ENCODE measurements at places on chromosomes 3 and 15. TPM values are rescaled to one million over a fixed set of nuclear protein-coding genes. Genes with fewer than 3 reads are reported as not detected.

DNA sequence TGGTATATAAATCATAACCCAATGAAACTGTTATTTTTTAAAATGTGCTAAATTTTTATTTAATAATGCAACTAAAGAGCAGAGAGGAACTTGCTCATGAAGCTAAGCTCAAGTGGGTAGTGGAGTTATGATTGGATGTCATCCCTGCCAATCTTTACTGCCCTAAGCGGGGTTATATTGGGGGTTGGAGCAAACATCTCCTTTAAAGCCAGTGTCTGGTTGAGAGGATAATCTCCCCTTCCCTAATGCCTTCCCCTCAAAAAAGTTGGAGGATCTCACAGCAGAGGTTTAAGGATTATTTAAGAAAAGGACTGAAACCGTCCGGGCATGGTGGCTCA is 32.1 kb upstream of the CLASP2 start:
- no peak for DNase-seq

- DNase-seq = no peak
Observed at GRCh38 chr15:88949734-88950400, 36.7 kb upstream of the MFGE8 start.

DNA sequence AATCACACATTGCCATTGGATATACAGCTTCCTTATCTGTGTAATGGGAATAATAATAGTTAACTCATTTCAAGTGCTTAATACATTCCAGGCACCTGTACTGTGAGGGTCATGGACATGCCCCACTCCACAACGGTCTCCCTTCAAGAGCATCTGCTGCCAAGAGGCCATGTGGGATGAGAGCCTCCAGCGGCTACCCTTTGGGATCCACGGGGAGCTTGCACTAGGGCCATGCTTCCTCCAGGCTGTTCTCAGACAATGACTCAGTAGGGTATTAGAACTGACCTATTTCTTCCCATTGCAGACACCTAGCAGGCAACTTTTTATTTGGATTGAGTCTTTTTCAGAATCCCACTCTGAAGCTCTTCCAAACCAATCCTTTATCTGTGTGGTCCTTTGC is 1078.9 kb downstream of the TUSC7 start:
- no peak for DNase-seq

Gene GOLGA8F
- not detected for total RNA-seq

Gene NCK1
- 29.9 TPM for total RNA-seq

Gene TPRG1
- total RNA-seq = 5.2 TPM

Gene SLC22A13
- 0.18 TPM for total RNA-seq

Gene DLG1
- total RNA-seq = 44.1 TPM

Gene GPR149
- total RNA-seq = not detected

GRCh38 chr3:45443459-45443858 is 55.1 kb downstream of the LARS2 start:
- no peak for DNase-seq

DNA sequence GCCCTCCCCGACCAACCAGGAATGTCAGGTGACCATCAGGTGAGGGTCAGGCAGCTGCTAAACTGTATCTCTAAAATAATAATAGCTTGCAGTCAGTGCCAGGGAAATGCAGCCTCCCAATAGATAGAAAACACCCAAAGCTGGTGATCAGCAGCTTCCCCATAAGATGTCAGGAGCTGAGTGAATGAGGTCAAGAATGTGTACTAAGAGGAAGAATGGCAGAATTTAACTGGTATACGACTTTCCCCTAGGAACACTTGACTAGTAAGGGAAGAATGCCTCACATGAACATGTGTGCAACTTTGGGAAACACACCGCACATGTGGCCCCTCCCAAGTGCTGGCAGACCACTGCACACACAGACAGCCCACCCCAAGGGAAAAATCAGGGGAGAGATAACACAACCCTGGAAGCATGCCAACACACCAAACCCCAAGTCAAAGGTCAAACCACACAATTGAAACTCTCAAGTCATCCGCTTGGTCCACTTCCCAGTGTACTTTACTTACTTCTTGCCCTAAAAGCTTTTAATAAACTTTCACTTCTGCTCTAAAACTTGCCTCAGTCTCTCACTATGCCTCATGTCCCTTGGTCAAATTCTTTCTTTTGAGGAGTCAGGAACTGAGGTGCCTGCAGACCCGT is 806.5 kb downstream of the OTOL1 start:
- DNase-seq = no peak

- DNase-seq = no peak
Observed at GRCh38 chr3:53238051-53238850, 17.6 kb downstream of the TKT start.

DNA sequence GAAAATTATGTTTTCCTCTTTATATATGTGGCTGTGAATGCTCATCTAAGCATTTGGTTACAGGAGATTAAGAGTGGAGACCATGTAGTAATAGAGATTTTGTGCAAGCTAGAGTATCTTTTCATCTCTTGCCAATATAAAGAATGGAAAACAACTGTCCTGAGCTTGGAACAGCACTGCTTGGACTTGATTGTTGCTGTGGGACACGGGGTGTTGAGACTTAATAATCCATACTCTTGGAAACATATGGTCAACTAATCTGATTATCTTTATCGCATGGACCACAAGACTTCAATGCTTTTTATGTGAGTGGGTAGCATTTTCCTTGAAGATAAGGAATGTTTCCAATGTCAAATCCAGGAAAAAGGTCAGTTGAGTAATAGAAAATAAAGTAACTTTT is 806.3 kb downstream of the DIPK2A start:
- DNase-seq = no peak

Gene CLSTN2
- 22.9 TPM for total RNA-seq

- DNase-seq = no peak
Observed at GRCh38 chr3:16904423-16905417, 20.0 kb downstream of the PLCL2 start.

GRCh38 chr15:51424780-51425179 is 83.3 kb downstream of the GLDN start:
- no peak for DNase-seq

Gene STT3B
- total RNA-seq = 76.7 TPM

DNA sequence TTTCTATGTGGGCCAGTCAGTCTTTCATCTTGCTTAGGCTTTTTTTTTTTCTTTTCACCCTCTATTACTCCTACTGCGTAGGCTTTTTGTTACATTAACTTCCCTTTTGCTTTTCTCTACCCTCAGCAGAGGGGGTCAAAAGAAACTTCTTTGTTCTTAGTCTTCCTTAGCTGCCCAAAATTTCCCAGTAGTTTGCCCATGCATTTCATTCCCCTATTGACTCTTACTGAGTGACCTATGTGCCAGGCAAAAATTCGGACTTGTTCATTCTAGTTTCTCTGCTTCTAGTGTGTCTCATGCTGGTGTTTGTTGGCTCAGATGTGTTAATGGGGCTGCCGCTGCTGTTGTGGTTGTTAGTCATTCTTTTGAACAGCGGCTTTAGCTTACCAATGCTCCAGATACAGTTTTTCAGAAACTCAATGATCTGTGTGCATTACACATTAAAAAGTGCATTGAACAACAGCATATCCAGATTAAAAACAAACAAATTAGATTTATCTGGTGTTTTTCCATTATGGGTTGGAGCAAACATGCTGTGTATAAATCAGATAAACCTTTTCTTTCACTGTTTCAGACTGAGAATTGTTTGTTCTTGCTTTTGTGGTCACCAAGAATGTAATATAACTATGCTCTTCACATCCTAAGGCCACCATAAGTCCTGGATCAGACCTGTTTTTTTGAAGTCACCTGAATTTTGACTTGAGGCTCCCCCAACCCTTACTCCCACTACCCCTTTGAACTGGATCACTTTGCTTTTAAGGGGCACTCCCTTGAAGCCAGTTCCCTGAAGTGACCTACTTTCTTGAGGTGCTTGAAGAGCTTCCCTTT is 43.1 kb downstream of the PDE8A start:
- DNase-seq = no peak

- no peak for DNase-seq
Observed at GRCh38 chr15:100259266-100259665, 82.5 kb downstream of the ADAMTS17 start.

DNA sequence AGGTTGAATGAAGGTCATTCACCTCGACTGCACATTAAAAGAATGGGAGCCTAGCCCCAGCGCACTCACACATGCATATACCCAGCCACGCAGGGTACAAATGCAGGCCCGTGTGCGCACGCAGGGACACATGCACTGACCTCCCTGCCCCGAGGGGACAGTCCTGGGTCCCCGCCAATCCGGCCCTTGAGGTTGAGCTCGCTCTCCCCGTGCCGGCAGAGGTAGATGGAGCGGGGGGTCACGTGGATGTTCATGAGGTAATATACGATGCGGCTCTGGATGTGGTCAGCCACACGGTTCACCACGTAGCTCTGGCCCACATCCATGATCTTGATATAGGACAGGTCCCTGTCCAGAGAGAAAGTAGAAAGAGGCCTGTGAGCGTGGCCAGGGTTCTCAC is 20.5 kb downstream of the PFKFB4 start:
- DNase-seq = no peak

- DNase-seq = no peak
Observed at GRCh38 chr15:78050826-78051225, 26.7 kb downstream of the TBC1D2B start.

DNA sequence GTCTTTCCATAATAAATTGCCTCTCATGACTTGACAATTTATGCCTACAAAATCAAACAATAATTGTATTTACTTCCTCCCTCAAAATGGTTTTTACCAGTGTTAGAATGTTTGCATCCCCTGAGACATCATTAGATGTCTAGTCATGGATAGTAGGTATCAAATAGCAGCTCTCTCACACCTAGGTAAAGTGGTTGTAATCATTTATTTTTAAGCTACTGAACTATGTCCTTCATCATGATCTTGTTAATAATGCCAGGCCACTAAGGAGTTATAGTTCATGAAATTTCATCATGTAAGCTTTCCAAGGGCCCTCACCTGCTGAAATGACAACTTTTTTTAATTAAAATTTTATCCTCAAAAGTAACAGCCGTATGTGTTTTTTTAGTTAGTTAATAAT is 134.1 kb downstream of the ARPP21 start:
- no peak for DNase-seq

DNA sequence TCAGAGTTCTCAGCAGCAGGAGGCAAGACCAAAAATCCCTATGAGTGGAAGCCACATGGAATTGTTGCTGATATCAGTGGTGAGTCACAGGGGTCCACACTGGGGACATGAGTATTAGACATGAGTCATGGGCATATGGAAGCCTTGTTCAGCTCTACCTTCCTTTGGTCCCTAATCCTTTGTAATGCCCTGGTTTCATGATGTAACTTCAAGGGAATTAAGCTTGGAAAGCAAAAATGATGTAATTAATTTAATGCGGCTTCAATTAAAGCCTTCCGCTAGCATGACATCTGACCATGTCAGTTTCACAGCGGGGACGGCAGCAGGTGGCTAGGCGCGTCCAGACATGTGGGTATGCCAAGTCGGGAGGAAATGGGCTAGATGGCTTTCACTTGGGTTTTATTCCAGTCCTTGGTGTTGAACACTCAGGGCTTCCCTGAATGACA is 176.1 kb upstream of the RGMA start:
- DNase-seq = no peak

DNA sequence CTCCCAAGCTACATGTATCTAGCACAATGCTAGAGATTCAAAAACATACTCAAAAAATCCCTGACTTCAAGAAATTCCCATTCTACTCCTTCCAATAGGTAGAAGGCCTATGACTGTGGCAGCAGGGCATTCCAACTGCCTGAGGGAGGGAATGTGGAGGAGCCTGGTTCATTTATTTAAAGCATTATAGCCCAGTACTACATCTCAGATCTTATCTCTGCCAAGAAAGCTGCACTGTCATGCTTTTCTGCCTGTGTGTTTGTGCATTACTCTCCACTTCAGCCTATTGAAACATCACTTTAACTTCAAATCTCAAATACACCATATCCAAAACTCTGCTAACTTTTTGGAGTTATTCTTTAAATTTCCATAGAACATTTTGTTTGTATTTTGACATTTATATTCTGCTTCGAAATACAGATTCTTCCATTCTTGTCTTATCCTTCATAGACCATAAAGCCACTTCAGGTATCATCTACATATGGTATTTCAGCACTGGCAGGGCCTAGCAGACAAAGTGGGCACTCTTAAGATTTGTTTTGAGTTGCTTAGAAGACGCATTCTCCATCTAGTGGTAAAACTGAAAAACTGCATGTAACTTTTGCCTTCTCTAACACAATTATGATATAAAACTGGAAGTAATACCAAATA is 59.1 kb upstream of the NEDD4 start:
- DNase-seq = no peak

Gene ECT2
- total RNA-seq = 5.8 TPM

Gene ZNF662
- 5.2 TPM for total RNA-seq

Gene AHSG
- 0.15 TPM for total RNA-seq

All from left cardiac atrium (tissue), 4 donors.